Uterine smooth muscle cell (primary cell): ENCODE measurements at places on chromosomes 5 and 9. TPM values are rescaled to one million over a fixed set of nuclear protein-coding genes. Genes with fewer than 3 reads are reported as not detected.

Gene CHSY3
- total RNA-seq, result 3.8 and 5.5 TPM in 2 replicates

Gene SLC6A18
- not detected in 2 replicates for total RNA-seq

Gene SLC34A3
- total RNA-seq, result not detected in 2 replicates

Gene SPINK7
- total RNA-seq, result not detected in 2 replicates

Gene PRLR
- 1.2 and 1.7 TPM in 2 replicates for total RNA-seq

Gene NRG2
- 0.37 and 0.77 TPM in 2 replicates for total RNA-seq

Gene RLN1
- total RNA-seq, result 0.22 TPM in 1 of 2 replicates, not detected in the other
